Inflammatory macrophage treated with lipopolysaccharide for 1 hour (primary cell): ENCODE measurements at places on chromosomes 12 and 14.

GRCh38 chr12:93430280-93430679 lies 11.5 kb downstream of the UBE2N start:
- no peak for DNase-seq

- DNase-seq = no peak
Observed at GRCh38 chr12:52769354-52769753, 7.8 kb downstream of the KRT76 start.

DNA sequence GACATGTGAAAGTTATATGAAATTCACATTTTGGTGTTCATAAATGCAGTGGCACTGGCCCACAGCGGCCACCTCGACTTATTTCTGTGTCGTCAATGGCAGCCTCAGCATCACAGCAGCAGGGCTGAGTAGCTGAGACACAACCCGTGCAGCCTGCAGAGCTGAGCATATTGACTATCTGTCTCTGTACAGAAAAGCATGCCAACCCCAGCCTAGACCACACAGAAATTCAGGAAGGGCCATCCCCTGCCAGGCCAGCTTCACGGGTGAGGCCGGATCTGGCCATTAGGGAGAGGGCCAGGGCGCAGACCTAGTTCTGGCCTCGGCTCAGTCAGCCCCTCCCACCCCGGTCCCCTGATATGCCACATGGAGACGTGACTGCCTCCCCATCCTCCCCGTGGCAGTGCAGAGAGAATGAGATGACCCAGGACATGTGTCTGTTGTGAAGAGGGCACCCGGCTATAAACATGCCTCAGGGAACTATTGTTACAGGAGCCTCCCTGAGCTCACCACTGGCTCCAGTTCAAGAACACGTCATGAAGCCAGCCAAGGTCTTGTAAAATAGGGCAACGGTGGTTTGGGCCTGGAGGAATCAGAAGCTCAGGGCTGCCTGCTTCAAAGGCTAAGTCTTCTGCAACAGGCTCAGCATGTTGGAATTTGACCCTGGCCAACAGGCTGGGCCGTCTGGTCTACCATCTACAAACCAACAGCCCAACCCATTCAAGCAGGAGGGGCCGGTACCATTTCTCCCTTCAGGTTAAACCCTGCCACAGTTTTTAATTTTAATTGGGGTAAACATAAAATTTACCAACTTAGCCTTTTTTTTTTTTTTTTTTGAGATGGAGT lies 25.5 kb downstream of the SCARB1 start:
- no peak for DNase-seq

GRCh38 chr12:117439531-117440001 lies 78.1 kb upstream of the NOS1 start:
- DNase-seq = no peak

- no peak for DNase-seq
Observed at GRCh38 chr12:123085730-123086487, 65.0 kb downstream of the PITPNM2 start.

DNA sequence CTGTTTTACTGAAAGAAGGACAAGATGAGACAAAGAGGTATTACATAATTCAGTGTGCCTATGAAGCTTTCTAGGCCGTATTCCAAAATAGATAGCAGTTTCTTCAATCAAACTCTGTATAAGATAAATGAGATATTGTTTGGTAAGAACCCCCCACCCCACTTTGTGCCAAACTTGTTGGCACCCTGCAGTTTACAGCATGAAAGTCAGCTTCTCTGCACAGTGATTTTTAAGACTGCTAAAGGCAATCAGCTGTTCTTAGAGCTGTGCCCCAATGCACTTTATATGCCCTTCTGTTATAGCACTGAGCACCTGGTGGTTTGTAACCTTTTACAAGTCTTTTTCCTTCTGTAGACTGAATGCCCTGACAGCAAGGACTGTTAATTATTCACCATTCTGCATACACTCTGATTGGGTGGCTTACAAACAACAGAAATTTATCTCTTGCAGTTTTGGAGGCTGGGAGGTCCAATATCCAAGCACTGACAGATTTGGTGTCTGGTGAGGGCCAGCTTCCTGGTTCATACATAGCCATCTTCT lies 76.7 kb downstream of the ANO4 start:
- DNase-seq = no peak

- DNase-seq = no peak
Observed at GRCh38 chr12:124559182-124560017, 8.0 kb downstream of the NCOR2 start.

DNA sequence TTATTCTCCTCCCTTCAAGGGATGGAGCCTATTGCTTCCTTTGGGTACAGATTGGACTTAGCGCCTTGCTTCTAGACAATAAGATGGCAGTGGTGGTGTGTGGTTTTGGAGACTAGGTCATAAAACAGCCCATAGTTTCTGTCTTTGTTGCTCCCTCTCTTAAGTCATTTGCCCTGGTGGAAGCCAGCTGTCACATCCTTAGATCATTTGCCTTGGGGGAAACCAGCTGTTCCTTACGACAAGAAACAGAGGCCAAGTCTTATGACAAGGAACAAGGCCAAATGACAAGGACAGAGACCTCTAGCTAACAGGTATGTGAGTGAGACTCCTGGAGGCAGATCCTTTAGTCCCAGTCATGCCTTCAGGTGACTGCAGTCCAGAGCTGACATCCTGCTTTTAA lies 9.2 kb upstream of the PALS1 start:
- no peak for DNase-seq

- no peak for DNase-seq
Observed at GRCh38 chr12:94327809-94328208, 131.9 kb downstream of the CEP83 start.

DNA sequence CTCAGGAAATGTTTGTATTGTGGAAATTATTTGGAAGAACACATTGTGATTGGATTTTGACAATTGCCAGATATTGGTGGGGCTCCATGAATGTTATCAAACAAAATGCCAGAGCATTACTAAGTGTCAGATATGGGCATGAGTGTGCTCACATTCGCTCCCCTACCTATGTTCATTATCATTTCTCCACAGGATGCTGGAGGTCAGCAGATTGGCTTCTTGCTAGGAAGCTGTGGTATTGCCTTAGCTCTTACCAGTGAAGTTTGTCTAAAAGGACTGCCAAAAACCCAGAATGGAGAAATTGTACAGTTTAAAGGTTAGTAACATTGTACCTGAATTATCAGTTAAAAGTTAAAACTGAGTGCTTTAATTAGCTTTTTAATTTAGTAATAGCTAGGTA lies 78.3 kb upstream of the ATF1 start:
- no peak for DNase-seq

GRCh38 chr12:32084753-32085152 lies 21.9 kb upstream of the BICD1 start:
- DNase-seq = no peak

GRCh38 chr12:26097046-26097878 lies 27.6 kb downstream of the BHLHE41 start:
- peak; percentile 90 for DNase-seq

DNA sequence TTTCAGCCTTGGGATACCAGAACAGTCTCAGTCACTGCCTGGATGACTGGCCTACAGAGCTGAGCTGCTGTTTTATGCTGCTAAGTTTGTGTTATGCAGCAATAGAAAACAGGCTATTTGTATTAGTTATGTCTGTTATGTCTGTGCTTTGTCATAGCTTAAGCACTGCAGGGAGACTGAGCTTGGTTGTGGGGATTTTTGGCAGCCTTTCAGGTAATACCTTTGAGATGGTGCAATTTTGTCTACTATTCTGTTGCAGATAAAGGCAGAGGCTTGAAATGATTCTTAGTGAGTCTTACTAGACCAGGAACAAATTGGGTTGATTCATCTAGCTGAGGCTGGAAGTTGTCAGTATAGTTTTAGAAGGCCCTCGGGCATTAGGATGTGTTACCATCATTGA lies 201.3 kb upstream of the RBM19 start:
- DNase-seq = no peak

DNA sequence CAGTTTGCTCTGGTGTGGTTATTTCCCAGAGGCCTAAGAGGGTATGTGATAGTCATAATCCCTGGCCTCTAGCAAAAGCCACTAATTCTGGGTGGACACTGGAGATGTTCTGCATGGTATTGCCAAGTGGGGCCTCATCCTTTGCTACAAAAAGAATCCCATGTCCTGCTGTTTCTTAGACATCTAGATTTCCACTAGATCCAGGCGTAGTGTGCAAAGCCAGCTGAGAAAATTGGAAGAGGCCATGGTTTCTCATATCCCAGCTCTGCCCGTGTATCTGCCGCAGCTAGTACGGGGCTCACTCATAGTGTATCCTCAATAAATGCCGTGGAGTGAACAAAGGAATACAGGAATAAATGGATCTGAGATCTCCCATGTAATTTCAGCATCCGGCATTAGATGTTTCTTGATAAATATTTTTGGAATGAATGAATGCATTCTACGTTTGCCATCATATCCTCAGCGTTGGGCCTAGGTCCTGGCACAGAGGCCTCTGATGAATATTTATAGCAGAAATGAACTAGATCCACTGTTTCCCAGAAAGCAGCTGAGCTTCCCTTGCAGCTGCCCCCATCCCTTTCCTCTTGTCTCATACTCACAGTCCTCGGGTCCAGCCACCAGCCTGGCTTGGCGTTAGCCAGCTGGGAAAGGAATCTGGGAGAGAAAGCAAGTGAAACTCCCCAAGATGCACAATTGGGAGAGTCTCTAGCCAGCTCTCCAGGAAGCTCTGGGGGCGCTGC lies 76.3 kb upstream of the NOS1 start:
- DNase-seq = no peak

GRCh38 chr14:50319721-50320120 lies 7.6 kb downstream of the DMAC2L start:
- peak; percentile 50 for DNase-seq

- DNase-seq = no peak
Observed at GRCh38 chr14:100213587-100213955, 25.4 kb upstream of the YY1 start.

GRCh38 chr12:94282675-94283074 lies 134.3 kb downstream of the PLXNC1 start:
- peak; percentile 48 for DNase-seq

- no peak for DNase-seq
Observed at GRCh38 chr14:92427096-92427495, 86.5 kb upstream of the RIN3 start.

DNA sequence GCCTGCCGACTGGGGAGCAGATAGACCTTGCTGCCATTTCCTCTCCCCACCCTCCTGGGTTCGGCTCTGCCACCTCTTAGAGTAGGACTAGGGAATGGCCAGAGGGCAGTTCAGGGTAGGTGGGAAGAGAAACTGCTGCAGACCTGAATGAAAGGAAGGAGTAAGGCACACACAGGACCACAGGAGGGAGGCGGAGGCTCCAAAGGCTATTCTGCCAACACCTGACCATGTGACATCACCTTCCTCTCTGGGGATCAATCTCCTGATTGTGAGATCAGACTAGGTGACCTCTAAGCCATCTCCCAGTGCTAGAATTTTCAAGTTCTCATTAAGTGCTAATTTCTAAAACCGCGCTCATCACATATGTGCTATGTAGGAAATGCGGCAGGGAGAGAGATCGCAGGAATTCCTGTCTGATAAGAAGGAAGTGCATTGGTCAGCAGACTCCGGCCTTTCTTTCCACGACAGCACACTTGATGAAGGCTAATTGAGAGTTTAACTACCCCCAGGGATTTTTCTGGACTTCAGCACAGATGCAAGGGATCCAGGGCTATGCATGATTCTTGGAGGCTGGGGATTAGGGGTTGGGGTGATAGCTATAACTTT lies 11.5 kb upstream of the TSPAN11 start:
- no peak for DNase-seq

DNA sequence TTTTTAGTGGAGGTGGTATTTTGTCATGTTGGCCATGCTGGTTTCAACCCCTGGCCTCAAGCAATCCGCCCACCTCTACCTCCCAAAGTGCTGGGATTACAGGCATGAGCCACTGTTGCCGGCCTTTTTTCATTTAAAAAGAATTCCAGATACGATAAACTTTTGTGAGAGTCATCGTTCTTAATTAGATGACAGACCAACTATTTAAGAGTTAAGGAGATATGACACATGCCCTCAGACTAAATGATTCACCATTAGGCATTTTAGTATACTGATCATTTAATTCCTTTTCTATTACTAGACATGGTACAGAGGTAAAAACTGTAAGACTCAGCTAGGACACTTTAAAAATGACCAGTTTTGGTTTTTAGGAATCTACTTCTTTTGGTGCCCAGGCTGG lies 2.4 kb downstream of the ANKRD13A start:
- DNase-seq = no peak

DNA sequence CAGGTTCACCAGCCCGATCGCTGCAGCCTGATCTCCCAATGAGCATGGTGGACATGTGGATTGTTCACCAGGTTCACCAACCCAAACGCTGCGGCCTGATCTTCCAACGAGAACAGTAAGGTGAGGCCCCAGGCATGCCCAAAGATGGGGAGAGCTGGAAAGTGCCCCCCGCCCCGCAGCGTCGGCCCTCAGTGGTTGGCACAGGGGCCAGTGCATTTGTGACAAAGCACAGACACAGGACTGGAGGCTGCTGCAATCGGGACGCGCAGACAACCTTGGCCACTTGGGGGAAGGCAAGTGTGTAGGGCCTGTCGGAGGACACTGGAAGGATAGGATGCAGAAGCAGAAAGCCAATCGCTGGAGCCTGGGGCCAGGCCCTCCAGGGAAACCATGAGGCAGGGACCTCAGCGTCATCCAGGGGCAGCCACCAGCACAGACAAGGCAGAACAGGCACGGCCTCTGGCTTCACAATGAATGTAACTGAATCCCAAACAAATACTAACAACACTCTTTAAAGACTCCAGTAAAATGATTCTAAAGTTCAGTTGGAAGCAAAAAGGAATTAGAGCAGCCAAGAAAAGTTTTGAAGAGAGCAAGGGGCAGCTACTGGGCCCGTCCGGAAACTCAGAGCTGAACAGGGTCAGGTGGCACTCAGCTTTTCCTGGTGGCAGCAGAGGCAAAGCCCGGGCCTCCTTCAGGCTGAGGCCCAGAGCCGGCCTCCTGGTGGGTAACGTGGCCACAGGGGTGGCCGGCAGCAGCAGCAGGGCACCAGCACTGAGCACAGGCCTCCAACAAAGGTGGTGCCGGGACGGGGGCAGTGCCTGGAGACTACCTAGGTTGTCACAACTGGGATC lies 13.3 kb downstream of the BRF1 start:
- no peak for DNase-seq

GRCh38 chr14:32205984-32206383 lies 2.9 kb upstream of the RNU6-8 start:
- DNase-seq = no peak

GRCh38 chr14:20970647-20970982 lies 15.3 kb downstream of the RNASE2 start:
- no peak for DNase-seq

- no peak for DNase-seq
Observed at GRCh38 chr14:42729681-42730080, 1123.0 kb downstream of the LRFN5 start.
